Metanephros (tissue), 2 donors: ENCODE measurements at places on chromosomes 5 and 9. TPM values are rescaled to one million over a fixed set of nuclear protein-coding genes. Genes with fewer than 3 reads are reported as not detected.

The MYORG gene
- total RNA-seq = 7.0 TPM

The TMC1 gene
- total RNA-seq = 0.41 TPM

The RFK gene
- total RNA-seq = 17.6 TPM

The HRH2 gene
- total RNA-seq = 3.2 TPM

The PCDHA9 gene
- total RNA-seq = 0.58 TPM

The SPINK5 gene
- total RNA-seq = 1.3 TPM

The FIBCD1 gene
- total RNA-seq = 0.29 TPM

The ADGRV1 gene
- 14.5 TPM for total RNA-seq

The IRX2 gene
- 19.0 TPM for total RNA-seq

The PCDHAC2 gene
- total RNA-seq = 5.8 TPM

The NTMT1 gene
- total RNA-seq = 26.6 TPM

The GRAMD2B gene
- 22.5 TPM for total RNA-seq

The ZSWIM6 gene
- 24.6 TPM for total RNA-seq

The PCDHGA4 gene
- 6.4 TPM for total RNA-seq

The OMD gene
- 4.1 TPM for total RNA-seq

The C5orf63 gene
- total RNA-seq = 6.2 TPM

The WDR31 gene
- 4.4 TPM for total RNA-seq

The CLK4 gene
- 40.6 TPM for total RNA-seq

The FAM153A gene
- 0.58 TPM for total RNA-seq

The MTAP gene
- total RNA-seq = 26.7 TPM
